ENCODE measurements at places on chromosomes 2 and 18. TPM values are rescaled to one million over a fixed set of nuclear protein-coding genes. Genes with fewer than 3 reads are reported as not detected.

DNA sequence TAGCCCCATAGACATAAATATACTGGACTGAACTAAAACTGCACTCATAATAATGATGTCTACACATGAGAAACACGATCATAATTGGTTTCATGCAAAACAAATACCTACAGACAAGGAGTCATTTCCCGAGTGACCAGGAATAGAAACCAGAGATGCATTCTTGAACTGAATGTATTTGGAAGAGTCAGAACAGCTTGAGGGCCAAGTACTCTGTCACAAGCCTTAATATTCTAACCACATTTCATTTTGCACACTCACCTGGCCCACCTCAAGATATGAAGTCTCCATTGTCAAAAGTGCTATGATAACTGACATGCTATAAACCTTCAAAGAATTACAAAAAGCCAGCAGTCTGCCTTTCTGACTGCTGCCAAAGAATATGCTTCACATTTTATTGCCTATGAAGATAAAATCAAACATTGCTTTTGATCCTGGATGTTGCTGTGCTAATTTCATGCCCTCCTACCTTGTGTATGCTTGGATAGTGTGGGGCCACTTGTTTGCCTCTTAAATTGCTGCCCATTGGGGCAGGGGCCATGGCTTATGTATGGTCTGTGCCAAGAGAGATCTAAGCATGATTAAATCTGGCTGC is 18.9 kb upstream of the ASAP2 start:
- DNase-seq: no peak

- no peak for DNase-seq
These were observed 27.5 kb downstream of the CDH20 start for GRCh38 chr18:61360404-61361383.

GRCh38 chr2:8080063-8080462 is 601.8 kb upstream of the ID2 start:
- no peak for DNase-seq

DNA sequence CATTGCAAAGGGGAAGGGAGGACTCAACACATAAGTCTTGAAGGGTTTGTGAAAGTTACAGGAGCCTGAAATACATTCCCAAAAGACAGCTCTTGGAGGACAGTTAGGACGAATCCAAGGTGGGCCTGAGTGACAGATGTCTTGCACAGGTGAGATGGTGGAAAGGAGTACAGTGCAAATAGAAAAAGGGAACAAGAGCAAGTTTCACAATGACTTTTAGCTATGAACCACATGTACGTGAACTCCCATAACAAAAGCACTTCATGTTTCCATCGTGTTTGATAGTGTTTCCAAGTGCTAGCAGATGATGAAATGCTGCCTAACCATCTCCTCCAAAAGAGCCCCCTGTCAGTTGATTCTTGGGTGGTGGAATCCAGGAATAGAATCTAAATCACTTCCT is 1.8 kb downstream of the IL18RAP start:
- DNase-seq: no peak

- DNase-seq: no peak
These were observed 50.1 kb downstream of the CYP27C1 start for GRCh38 chr2:127170021-127170420.

GRCh38 chr2:46143429-46144132 is 153.6 kb upstream of the EPAS1 start:
- no peak for DNase-seq

GRCh38 chr2:145065342-145065741 is 545.4 kb upstream of the ZEB2 start:
- no peak for DNase-seq

- peak; percentile 28 for DNase-seq
These were observed 66.1 kb upstream of the NXPH2 start for GRCh38 chr2:138846216-138846821.

GRCh38 chr2:238098901-238099713 is 1.0 kb upstream of the ESPNL start:
- no peak for DNase-seq

DNA sequence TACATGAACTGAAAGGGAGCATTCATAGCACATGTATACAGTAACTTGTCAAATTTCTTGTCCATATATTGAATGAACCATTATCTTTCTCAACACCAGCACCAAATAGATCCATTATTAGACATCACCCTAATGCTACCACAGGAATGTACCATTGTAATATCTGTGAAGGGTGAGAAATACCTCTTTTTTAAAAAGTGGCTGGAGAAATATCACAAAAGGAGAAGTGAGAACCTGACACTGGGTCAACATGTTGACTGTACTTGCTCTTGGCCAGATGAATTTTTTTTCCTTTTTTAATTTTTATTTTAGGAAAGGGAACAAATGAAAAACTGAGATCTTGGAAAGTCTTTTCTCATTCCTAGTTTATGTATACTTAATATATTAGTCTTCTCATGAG is 63.5 kb downstream of the CAVIN2 start:
- no peak for DNase-seq

Gene AOX1
- total RNA-seq: 43.0 TPM

Gene CFC1
- total RNA-seq: not detected

Gene ALPG
- not detected for total RNA-seq

Gene NXPH2
- not detected for total RNA-seq

Gene LAPTM4A
- 134 TPM for total RNA-seq

Gene APOB
- total RNA-seq: not detected

Gene CMPK2
- not detected for total RNA-seq

Gene COLEC11
- not detected for total RNA-seq

Gene SP110
- 20.8 TPM for total RNA-seq
